ENCODE measurements at places on chromosomes 12 and 14. TPM values are rescaled to one million over a fixed set of nuclear protein-coding genes. Genes with fewer than 3 reads are reported as not detected.

DNA sequence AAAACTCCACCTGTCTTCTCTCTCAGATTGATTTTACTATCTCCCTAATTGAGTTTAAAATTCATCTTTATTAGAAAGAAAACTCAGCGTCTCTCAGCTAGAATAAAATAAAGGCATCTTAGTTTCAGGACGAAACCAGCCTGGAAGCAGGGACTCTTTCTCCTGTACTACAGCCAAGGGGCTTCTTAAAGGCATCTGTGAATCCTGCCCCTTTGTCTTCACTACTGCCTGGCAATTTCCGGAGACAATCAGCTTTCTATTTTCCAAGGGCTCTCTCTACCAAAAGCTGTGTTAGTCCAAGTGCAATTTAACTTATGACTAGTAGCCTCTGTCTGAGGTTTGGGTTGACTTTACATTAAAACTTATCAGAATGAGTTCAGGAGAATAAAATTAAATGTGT lies 623.3 kb upstream of the FOXG1 start:
- DNase-seq = no peak

GRCh38 chr12:61452076-61452475 lies 808.1 kb upstream of the USP15 start:
- no peak for DNase-seq

DNA sequence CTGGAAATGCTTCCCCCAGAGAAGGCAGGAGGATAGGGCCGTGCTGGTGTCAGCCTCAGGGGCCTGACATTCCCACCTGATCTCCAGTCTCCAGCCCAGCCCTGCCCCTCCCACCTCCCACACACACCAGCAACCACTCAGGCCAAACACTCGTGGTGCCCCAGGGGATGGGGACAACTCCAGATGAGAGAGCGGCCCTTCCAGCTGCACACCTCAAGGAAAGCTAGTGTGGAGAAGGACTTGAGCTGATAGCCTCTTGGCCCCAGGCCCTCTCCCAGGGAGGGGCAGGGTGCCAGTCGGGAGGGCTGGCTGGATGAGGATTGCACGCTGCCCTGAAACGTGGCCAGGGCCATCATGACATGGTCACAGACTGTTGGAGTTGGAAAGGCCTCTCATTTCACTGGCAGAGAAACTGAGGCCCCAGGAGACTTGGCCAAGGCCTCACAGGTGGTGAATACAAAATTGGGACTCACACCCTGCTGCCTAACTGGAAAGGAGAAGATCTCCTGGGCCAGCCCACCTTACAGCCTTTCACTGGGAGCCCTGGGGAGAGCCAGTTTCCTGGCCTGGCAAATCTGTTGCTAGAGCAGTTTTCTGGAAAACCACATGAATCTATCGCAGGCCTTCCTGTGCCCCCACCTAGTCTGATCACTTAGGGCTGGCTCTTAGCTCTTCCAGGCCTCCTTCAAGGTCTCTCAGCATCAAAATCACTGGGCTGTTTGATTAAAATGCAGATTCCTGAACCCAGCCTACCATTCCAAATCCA lies 52.1 kb downstream of the IRF2BPL start:
- no peak for DNase-seq

DNA sequence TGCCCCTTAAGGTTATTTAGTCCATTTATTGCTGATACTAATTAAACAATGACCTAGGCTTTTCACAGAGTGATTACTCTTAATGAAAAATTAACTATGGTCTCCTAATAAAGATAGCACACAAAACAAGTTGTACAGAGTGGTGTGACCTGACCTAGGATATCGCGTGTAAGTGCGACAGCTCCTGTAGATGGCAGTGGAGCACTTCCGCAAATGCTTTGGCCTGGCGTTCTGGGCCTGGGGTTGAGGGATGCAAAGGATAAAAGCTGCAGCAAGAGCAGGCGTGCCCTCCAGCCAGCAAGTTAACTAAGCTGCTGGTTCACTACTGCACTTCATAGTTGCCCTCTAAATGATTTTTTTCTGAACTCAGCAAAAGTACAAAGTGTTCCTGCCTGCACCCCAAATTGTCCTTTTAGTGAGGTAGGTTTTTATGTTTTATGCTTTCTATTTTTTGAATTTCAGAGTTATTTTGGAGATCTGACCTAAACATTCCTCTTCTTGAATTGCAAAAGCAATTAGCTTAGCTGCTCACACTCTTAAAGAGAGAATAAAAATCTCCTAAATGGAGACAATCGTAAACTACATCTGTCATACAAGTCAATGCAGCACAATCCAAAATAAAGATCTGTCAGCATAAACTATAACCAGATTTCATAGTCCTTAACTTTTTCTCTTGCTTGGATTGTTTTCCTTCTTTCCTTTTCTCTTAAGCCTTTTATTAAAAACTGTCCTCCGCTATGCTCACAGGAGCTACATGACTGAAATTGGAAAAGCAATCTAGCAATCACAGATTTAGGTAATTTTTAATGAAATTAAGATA lies 379.6 kb downstream of the LRIG3 start:
- peak; percentile 65 for DNase-seq

DNA sequence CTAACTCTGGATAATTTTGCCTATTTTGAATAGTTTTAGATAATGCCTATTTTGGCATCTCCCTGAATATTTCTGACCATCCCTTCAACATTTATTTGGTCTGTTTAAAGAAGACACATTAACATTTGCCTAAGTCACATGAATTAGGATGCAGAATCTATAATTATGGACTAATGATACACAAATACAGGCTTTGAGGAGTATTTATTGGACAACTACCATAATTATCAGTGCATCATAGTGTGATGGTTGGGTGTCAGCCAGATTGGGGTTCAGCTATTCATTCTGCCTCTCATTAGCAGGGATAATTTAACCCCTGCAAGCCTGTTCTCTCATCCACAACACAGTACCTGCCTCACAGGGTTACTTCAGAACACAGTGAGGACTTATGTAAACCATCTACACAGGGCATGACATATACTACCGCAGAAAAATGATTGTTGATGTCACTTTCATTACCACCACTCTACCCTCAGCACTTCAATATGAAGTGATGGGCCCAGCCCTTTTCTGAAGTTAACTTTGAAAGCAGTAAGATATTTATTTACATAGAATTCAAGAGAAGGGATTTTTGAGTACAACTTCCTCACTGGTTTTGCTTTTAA lies 14.4 kb downstream of the PRKCH start:
- no peak for DNase-seq

DNA sequence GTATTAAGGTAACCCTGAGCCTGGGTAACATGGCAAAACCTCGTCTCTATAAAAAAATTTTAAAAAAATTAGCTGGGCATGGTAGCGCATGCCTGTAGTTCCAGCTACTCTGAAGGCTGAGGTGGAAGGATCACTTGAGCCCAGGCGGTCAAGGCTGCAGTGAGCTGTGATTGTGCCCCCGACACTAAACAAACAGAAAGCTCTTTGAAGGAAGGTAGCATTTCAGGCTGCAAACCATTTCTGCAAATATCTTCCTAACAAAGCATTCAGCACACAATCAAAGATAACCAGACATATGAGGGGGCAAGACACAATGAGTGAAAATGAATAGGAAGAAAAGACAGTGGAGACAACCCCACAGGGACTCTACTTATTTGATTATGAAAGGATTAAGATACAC lies 118.7 kb downstream of the PRIMA1 start:
- no peak for DNase-seq

DNA sequence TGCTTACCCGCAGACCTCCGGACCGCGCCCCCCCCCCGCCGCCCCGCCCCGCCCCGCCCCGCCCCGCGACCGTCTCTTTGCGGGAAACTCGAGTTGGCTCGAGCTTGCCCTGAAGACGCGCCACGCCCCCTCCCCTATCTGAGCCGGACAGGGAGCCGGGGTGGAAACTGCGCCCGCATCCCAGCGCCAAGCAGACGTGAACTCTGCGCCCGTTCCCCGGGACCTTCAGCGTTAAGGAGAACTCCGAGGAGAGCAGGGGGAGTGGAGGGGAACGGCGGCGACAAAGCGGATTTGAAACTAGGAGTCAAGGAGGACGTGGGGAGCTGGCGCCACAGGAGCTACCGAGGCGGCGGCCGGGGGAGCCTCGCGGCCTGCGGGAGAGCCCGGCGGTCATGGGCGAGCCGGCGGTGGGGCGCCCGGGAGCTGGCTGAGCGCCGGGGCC lies at the start of gene KCNK13:
TSS of gene KCNK13 (plus strand) at position 310 of the 442 bp plus-strand sequence. CDS start 212 bp downstream, outside the sequence.
- DNase-seq = no peak

DNA sequence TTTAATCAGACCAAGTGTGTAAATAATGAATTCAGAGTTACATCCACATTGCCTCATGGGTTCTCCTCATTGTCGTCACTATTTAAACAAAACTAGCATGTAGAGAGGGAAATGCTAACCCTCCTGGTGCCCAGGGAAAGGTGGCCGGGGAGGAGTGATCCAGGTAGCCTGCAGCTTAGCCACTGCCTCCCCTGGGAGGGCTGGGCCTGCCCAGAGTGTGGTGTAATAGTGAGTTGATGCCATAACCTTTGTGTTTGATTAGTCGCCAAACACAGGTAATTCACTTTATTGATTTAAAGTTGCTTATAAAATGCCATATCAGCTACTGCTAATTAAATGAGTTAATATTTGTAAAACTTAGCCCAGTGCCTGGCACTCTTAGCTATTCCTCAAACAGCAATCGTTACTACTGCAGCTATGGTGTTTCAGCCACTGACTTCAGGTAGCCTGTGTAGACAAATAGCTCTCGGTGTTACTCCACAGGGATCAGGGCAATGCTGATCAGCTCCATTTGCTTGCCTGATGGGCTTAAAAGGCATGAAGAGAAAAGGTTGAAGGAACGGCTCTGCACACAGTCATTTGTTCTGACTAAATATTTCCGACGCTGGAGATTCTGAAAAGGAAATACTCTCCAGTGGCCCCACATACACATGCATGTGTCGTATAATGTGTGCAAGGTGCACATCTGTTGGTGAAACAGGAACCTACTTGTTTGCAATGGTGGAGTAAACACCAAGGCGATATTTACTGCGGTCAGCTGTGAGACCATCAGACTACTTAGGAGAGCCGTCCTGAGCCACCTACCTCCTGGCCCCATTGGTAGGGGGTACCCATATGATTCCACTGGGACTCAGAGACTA lies 45.7 kb upstream of the PRMT8 start:
- no peak for DNase-seq

DNA sequence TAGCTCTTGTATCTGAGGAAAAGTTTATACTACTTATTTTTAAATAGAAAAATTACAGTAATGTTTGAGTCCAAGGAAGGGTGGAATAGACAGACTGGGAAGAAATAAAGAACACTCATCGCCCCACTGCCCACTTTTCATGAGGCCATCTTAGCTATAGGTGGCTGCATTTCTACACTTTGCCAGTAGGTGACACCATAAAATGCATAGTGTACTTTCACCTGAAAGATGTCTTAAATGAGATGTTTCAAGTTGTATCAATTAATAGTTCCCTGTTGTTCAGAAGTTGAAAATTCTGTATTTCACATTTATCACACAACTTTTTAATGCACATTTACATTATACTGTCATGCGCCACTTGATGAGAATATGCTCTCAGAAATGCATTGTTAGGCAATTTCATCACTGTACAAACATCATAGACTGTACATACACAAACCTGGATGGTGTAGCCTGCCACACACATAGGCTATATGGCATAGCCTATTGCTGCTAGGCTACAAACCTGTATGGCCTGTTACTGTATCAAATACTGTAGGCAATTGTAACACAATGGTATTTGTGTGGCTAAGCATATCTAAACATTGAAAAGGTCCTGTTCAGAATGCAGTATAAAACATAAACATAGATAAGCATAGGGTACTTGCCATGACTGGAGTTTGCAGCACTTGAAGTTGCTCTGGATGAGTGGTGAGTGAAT lies 27.6 kb downstream of the PMCH start:
- peak; percentile 3 for DNase-seq

- no peak for DNase-seq
Observed at GRCh38 chr14:104263675-104264358, 125.4 kb downstream of the KIF26A start.

DNA sequence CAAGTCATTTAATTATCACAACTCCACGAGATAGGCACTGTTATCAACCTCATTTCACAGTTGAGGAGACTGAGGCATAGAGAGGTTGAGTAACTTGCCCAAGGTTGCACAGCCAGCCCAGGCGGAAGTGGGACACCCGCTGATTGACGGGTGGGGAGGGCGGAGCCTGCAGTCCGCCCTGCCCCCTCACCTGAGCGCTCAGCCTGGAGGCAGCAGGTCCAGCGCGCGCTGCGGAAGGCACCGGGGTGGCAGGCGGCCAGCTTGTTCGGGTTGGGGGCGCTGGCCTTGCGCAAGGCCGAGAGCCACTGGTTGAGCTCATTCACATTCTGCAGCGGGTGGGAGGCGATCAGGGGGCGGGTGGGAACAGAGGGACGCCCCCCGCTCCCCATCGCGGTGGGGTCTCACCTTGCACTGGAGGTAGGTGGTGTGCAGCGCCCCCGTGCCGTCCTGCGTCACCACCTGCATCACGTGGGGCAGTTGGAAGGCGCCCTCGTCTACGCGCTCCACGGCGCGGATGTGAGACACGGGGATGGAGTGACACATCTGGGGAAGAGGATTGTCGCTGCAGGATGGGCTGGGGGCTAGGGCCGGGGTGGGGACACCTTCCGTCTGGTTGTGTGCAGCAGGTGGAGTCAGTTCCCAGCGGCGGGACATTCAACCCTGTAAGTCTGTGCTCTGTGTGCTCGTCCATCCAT lies 31.7 kb downstream of the RASAL1 start:
- no peak for DNase-seq

GRCh38 chr12:68113644-68114043 lies 45.9 kb downstream of the IFNG start:
- no peak for DNase-seq

- no peak for DNase-seq
Observed at GRCh38 chr12:98513379-98514322, 1.7 kb upstream of the TMPO start.

GRCh38 chr12:70486588-70486987 lies 120.5 kb downstream of the KCNMB4 start:
- no peak for DNase-seq

- DNase-seq = no peak
Observed at GRCh38 chr12:71950404-71950803, 11.8 kb downstream of the TPH2 start.

MAPK1IP1L gene
- polyA plus RNA-seq = 105 TPM

P3H3 gene
- polyA plus RNA-seq = 24.4 TPM

ZC3H14 gene
- 96.3 TPM for polyA plus RNA-seq

SLC2A14 gene
- polyA plus RNA-seq = 0.29 TPM
